ENCODE measurements at places on chromosomes 5 and 9.

GRCh38 chr5:14068136-14068535 is 75.0 kb upstream of the TRIO start:
- DNase-seq: no peak

DNA sequence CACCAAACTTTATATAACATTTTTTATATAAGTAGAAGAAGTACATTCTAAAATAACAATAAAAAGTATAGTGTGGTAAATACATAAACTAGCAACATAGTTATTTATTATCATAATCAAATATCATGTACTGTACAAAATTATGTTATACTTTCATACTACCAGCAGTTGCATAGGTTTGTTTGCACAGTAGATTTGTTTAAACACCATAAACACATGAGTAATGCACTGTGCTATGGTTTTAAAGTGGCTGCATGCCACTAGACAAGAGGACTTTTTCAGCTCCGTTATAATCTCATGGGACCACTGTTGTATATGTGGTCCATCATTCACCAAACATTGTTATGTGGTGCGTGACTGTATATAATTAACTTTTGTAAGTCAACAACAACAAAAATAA is 137.6 kb downstream of the DRD1 start:
- no peak for DNase-seq

- DNase-seq: no peak
Observed at GRCh38 chr9:94827584-94828304, 101.2 kb downstream of the AOPEP start.

DNA sequence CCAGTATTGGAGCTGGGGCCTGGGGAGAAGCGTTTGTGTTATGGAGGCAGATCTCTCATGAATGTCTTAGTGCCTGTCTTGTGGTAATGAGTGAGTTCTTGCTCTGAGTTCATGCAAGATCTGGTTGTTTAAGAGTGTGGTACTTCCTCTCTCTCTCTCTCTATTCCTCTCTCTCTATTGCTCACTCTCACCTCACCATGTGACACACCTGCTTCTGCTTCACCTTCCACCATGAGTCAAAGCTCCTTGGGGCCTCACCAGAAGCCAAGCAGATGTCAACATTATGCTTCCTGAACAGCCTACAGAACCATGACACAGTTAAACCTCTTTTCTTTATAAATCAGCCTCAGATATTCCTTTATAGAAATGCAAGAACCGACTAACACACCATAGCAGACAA is 242.7 kb upstream of the ADRA1B start:
- DNase-seq: no peak

DNA sequence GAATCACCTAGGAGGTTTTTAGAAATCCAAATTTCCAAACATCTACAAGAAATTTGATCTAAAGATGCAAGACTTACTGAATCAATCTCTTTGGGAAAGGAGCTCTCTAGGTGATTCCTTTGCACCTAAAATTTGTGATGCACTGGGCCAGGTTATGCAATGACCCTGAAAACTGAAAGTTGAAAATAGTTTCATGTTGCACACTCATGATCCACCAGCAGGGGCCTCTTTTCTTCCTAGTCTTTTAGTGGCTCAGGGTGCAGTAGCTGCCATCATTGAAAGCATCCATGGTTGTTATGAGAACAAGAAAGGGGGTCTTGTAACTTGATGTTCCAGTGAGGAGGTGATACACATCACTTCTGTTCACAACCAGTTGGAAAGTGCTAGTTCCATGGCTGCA is 486.8 kb downstream of the PSAT1 start:
- DNase-seq: no peak

All from NCI-H2227 treated with DMSO at 0.1 percent for 48 hours (cell line).